ENCODE measurements at places on chromosomes 12 and 14.

GRCh38 chr14:93980456-93981201 lies 4.3 kb upstream of the ASB2 start:
- no peak for DNase-seq

DNA sequence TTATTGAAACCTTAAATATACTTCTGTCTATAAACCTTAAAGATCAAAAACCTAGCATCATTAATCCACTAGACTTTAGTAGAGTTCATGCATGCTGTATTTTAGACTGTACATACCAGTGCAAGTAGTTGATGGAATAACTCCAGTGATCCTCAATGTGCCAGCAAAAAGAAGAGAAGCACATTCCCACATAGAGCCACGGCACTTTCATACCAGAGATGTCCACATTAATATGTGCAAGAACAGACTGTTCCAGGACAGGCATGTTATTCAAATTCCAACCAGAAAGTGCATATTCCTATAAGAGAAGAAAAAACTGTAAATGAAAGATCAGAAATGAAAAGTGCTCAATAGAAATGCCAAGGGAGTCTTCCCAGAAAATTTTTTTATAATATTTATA lies 55.0 kb downstream of the KDM5A start:
- DNase-seq: no peak

GRCh38 chr14:104437703-104438102 lies 141.9 kb upstream of the C14orf180 start:
- no peak for DNase-seq

GRCh38 chr12:106709068-106709511 lies 65.4 kb upstream of the RIC8B start:
- no peak for DNase-seq

DNA sequence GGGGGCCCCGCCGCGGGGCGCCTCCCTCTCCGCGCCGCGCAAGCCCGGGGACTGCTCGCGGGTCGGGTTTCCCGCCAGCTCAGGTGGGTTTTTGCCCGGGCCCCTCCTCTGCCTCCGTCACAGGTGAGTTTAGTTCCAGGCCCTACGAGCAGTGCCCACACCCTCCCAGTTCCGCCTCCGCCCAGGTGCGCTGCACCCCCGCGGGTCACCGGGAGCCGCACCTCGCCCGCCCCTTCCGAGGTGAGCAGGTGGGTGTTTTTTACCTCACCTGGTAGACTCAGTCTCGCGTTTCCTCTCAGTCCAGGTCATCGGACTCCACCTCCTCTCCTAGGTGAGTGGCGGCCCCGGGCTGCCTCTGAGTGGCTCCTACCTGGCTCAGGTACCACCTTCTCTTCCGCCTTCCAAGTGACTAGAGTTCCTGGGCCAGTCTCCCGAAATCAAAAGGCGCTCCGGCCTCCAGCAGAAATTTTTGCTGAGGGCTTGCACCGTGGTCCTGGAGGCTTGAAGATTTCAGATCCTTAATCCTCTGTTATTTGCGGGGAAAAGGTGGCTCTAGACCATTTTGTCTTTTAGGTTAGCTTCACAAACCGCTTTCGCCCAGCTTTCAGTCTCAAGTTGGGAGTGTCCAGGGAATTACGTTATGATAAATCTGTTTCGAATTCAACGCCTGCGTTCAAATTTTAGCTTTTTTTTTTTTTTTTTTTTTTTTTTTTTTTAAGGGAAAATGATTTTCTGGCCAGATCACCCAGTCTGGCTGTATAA lies at the start of gene TMEM30B:
Gene TMEM30B (minus strand): TSS at position 153 of the 762 bp plus-strand sequence. CDS start 191 bp downstream, outside the sequence.
- DNase-seq: no peak

DNA sequence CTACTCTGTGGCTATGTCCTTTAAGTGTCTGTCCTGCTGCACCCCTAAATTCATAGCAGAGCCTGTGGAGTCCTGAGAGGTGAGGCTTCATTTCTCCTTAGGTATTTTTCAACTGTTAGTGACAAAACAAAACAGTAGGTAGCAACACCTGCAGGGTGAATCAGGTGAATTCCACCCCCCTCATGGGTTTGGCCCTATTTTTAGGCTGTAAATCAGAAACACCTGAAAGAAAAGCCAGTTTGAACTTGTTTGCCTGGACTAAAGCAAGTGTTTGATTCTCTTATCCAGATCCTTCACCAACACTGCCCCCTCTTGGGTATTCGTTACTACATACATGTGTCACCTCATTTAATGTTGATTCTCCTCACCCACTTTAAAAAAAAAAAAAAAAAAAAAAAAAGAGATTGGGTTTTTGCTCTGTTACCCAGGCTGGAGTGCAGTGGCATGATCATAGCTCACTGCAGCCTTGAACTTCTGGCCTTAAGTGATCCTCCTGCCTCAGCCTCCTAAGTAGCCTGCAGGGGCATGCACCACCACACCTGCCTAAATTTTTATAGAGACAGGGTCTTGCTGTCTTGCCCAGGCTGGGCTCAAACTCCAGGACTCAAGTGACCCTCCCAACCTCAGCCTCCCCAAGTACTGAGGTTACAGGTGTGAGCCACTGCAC lies 10.3 kb downstream of the TBPL2 start:
- no peak for DNase-seq

GRCh38 chr12:84201976-84202375 lies 710.6 kb downstream of the SLC6A15 start:
- DNase-seq: no peak

DNA sequence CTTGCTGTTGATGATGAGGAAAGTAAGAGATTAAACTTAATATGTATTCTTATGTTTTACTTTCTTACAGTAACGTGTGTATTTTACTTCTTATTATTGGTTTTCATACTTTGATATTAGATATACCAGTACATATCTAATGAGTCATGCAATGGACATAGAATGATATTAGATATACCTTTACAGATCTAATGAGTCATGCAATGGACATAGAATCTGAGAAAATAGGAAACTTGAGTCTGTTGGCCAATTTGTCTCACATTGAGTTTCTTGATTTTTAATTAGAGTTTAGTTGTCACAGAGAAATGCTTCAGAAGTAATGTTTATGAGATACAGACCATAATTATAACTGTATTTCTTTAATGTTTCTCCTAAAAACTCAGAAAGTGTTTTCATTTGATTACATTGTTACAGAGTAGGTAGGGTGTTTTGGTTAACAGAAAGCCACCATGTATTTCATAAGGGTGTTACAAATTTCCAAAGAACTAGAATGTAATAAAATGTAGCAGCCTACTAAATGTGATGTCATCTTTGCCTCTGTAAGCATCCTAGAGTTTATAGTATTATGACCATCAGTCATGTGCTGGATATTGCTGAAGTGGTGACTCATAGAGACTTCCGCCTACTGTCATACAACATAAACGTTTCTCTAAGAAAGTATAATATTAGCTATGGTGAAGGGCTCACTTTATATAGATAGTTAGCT lies 3.0 kb downstream of the GAS2L3 start:
- no peak for DNase-seq

DNA sequence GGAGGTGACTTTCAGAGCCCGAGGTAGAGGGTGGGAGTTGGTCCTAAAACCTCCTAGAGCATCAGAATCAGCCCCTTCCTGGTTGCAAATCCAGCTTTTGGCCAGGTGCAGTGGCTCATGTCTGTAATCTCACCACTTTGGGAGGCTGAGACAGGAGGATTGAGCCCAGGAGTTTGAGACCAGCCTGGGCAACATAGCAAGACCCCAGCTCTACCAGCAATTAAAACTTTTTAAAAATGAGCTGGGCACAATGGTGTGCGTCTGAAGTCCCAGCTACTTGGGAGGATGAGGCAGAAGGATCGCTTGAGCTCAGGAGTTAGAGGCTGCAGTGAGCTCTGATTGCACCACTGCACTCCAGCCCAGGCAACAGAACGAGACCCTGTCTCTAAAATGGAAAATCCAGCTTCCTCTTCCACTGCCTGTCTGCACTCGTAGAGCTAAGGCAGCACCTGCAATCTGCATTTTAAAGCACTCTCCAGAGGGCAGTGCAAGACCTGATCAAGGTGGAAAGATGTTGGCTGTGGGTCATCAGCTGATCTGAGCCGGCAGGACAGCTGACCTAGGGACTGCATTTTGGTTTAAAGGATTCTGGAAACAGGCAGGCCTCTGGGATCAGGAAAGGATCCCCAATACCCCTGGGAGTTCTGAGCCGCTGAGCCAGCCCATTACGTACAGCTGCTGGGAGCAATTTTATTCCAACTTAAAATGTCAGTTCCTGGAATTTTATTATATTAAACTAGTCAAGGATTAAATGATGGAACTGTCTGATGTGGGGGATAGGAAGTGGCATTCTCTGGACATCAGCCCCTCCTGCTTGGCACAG lies 1.8 kb upstream of the TESC start:
- DNase-seq: no peak

DNA sequence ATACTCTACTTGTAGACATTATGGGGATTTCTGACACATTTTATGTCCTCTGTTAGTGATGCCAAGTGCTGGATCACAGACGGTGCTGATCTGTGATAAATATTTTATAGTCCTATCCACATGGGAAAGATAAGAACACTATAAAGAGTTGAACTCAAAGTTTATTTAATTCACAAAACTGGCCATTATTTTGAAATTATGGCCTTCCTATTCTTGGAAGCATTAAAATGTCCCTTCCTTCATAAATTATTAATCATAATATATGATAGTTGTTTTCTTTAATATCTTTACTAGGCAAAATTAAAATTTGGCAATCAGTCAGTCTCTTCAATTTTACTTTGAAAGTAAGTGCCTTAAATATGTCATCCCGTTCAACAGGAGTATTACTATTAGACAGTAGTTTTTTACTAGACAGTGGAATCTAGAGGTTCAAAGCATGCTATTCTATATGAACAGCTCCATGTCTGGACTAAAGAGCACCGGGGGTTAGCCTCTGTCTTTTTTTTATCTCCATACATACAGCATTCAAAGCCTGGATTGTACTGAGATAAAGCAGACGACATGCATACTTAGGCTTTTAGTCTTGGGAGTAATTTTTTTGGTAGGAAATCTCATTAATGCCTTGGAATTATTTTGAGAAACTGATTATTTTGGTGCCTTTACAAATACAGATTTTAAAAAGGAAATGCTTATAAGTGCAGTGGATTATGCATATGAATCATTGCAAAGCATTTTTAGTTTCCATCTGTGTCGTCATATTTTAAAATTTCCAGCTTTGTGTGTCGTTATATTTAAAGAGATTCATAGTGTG lies 306.1 kb upstream of the RGS6 start:
- no peak for DNase-seq

GRCh38 chr12:64681200-64682052 lies 71.1 kb downstream of the RASSF3 start:
- DNase-seq: no peak

DNA sequence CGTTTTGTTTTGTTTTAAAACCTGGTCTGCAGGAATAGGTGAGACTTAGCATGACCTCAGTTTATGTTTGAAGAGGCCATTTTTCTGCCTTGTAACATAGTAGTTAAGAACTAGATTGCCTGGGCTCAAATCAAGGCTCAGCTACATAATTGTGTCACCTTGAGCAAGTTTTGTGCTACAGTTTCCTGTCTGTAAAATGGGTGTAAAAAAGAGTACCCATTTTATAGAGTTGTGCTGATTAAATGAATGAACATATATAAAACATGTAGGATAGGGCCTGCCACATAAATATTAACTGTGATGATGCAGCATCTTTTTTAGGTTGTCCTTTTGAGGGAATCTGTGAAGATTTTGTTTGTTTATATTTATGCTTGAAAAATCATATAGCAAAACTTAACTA lies 7.2 kb downstream of the WNK1 start:
- no peak for DNase-seq

DNA sequence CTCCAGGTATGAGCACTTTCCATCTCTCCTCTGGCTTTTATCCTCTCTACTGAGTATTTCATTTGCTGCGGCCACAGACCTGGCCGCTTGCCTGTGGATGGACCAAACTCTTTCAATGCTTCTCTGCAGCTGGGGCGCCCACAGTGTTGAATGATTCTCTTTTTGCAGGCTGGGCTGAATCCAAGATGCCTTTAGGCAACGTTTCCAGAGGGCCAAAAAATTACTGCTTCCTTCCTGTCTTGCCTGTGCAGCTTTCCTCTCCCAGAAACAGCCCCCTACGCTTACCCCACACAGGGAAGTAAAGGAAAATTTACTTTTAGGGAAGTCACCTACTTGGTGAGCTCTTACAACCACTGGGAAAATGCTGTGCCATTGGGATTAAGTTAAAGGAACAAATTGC lies 55.6 kb upstream of the JDP2 start:
- DNase-seq: no peak

DNA sequence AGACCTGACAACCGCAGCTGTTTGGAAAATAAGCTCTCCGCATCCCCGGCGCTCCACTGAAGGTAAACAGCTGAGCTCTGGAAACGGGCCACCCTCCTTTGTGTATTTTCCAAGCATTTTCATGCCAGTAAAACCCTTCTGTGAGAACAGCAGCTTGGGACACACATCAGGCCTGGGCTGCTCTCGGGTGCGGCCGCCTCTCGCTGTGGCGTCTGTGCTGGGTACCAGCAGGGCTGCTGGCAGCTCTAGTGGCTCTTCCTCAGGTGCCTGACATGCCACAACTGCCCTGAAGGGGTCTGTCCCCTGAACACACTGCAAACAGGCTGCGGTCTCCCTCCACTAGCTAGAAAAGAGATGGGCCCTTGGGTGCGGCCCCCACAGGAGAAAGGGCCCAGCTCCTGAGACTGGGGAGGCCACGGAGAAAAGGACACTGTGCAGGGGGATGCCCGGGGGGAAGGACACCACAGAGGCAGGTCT lies 96.3 kb downstream of the ITPK1 start:
- DNase-seq: no peak

DNA sequence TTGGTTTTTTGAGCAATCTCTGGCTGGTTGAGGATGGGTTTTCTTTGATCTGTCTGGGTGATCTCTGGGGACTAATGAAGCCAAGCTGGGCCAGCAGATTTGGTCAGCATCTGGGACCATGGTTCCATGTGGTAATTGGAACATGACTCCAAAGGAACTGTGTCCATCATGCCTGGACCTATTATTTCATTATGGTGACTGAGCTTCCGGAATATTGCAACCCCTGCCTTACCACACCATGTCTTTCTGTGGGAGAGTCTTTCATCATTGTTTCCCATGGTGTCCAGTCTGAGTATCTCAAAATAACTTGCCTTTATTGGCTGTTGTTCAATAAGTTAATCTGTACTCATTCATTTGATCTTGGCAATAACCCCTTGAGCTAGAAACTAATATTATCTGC lies 624.9 kb upstream of the TBX3 start:
- no peak for DNase-seq

- no peak for DNase-seq
Measured at GRCh38 chr12:112971248-112971647, 7.1 kb upstream of the OAS2 start.

DNA sequence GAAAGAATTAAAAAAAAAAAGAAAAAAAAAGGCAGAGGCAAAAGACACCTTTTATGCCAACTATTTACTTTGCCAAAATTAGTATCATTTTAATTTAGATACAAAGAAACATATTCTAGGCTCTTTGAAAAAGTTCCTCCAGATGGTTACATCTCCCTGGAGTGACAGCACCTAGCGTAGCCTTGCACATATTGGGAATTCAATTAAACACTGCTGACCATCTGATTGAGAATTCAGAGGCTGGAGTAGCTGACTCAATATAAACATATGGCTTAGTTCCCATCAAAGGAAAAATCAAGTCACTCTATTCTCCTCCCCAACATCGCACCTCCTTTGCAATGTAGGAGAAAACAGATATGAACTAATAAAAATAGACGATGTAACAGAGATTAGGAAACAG lies 36.4 kb downstream of the ANKS1B start:
- no peak for DNase-seq

Measured in GOT3 (cell line).